ENCODE measurements at places on chromosomes 12 and 14. TPM values are rescaled to one million over a fixed set of nuclear protein-coding genes. Genes with fewer than 3 reads are reported as not detected.
A peak's percentile ranks its signal among the peaks of the same experiment; 100 is the strongest.

Gene SNX6
- 108 TPM for total RNA-seq

GRCh38 chr14:72788972-72789728 lies 104.8 kb downstream of the DPF3 start:
- H3K27ac ChIP-seq = peak overlapping the region; percentile 92
- peaks cover 52% of the 10 kb centered on the region for H3K4me1 ChIP-seq
- H3K27me3 ChIP-seq = no peaks in the 10 kb centered on the region
- no peaks in the 10 kb centered on the region for H3K36me3 ChIP-seq
- H3K4me3 ChIP-seq = no peak overlapping the region
- peak; percentile 50 for DNase-seq

- no peaks in the 10 kb centered on the region for H3K27me3 ChIP-seq
- DNase-seq = no peak
- H3K27ac ChIP-seq = no peak overlapping the region
- no peaks in the 10 kb centered on the region for H3K4me1 ChIP-seq
- no peaks in the 10 kb centered on the region for H3K36me3 ChIP-seq
Observed at GRCh38 chr14:84456946-84457345, 1073.0 kb upstream of the FLRT2 start.

- H3K36me3 ChIP-seq = no peaks in the 10 kb centered on the region
- no peak for DNase-seq
- no peaks in the 10 kb centered on the region for H3K27me3 ChIP-seq
- H3K4me1 ChIP-seq = no peaks in the 10 kb centered on the region
- H3K4me3 ChIP-seq = no peak overlapping the region
- H3K27ac ChIP-seq = no peak overlapping the region
Observed at GRCh38 chr14:96762650-96763049, 34.5 kb upstream of the VRK1 start.

GRCh38 chr12:122062832-122063693 lies 15.5 kb upstream of the MLXIP start:
- peaks cover 27% of the 10 kb centered on the region for H3K4me1 ChIP-seq
- no peak overlapping the region for H3K4me3 ChIP-seq
- H3K27me3 ChIP-seq = no peaks in the 10 kb centered on the region
- DNase-seq = no peak
- H3K27ac ChIP-seq = peak overlapping the region; percentile 55

- H3K4me3 ChIP-seq = no peak overlapping the region
- no peaks in the 10 kb centered on the region for H3K36me3 ChIP-seq
- H3K27me3 ChIP-seq = no peaks in the 10 kb centered on the region
- no peak for DNase-seq
- H3K4me1 ChIP-seq = no peaks in the 10 kb centered on the region
Observed at GRCh38 chr12:92604786-92605185, 98.0 kb upstream of the PLEKHG7 start.

Gene CIDEB
- 1.5 TPM for total RNA-seq

DNA sequence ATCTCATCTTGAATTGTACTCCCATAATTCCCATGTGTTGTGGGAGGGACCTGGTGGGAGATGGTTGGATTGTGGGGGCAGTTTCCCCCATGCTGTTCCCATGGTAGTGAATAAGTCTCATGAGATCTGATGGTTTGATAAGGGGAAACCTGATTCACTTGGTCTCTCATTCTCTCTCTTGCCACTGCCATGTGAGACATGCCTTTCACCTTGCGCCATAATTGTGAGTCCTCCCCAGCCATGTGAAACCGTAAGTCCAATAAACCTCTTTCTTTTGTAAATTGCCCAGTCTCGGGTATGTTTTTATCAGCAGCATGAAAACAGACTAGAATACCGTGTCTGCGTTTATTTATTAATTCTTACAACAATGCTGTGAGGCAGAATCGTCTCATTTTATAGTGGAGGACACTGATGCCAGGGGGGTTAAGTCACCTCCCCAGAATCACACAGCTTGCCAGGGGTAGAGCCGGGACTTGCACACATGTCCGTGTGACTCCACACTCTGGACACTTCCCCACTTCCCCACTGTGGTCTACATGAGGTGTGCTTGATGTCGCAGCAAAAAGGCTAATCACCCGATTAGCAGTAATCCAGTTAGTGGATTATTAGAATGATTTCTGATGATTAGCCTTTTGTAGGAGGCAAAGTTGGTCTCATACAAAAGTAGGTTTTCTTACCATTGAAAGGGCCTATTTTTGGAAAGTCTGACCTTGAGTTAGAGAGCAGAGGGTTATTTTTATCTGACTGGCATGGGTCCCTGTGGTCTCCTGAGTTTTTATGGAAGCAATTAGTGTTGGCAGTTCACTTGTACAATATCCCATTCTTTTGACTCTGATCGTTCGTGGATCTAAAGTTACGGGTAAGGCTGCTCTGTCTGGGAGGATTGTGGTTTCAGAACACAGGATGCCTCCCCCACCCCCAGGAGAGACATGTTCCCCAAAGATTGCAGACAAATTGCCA lies 47.4 kb upstream of the BCL7A start:
- no peak for DNase-seq
- H3K4me3 ChIP-seq = no peak overlapping the region
- H3K27me3 ChIP-seq = no peaks in the 10 kb centered on the region
- peaks cover 5% of the 10 kb centered on the region for H3K4me1 ChIP-seq
- H3K36me3 ChIP-seq = no peaks in the 10 kb centered on the region
- no peak overlapping the region for H3K27ac ChIP-seq

DNA sequence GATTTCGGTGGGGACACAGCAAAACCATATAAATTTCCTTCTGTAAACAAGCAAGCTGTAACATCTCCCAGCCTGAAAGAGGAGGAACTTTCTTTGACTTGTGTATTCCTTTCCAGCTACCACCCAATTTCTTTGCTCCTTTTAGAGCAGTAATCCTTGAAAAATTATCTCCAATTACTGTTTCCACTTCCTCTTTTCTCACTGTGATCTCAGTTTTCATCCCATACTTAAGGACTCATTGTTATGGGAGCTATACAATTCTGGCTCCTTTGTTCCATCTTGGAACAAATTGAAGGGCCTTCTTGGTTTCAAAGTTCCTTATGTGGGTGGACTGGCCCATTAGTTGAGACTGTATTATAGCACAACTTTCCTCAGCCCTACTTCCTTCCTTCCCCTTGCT lies 152.6 kb downstream of the AKAP6 start:
- H3K4me3 ChIP-seq = no peak overlapping the region
- H3K27me3 ChIP-seq = no peaks in the 10 kb centered on the region
- H3K27ac ChIP-seq = no peak overlapping the region
- H3K36me3 ChIP-seq = no peaks in the 10 kb centered on the region

Gene RNF31
- total RNA-seq = 67.5 TPM

DNA sequence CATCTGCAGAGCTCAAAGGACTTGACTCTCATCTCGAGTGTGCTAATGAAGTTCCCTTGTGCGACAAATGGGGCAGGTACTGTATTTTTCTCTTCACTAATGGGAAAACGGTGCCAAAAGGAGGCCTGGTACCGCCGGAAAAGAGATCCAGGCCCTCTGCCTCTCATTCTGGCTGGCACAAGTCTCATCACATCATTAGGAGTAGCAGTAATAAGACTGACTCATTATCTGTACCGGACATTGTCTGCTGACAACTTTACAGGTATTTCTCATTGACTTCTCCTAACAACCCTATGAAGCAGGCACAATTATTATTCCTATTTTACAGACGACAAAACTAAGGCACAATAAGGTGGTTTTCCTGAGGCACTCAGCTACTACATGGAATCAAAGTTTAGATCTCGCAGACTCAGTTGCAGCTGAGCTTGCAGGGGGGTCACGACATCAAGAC lies 668 bp downstream of the APPL2 start:
- DNase-seq = no peak
- peaks cover 38% of the 10 kb centered on the region for H3K4me1 ChIP-seq

DNA sequence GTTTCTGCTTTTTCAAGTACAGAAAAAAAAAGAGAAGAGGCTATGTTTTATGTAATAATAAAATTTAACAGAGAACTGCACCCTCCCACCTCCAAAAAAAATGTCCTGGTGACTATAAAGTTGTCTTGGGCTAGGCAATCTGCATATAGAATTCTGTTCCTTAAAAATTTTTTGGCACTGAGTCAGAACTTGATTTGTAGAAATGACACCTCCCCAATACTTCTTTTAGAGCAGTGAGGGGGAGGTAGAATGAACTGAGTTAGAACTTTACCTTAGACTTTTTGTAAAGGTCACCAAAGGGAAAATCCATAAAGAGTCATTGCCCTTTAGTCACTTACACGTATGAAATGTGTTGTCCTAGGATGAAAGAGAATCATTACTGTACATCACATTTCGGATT lies 80.0 kb downstream of the BTG1 start:
- no peaks in the 10 kb centered on the region for H3K27me3 ChIP-seq
- H3K36me3 ChIP-seq = no peaks in the 10 kb centered on the region
- no peak overlapping the region for H3K4me3 ChIP-seq
- H3K27ac ChIP-seq = no peak overlapping the region
- no peaks in the 10 kb centered on the region for H3K4me1 ChIP-seq
- no peak for DNase-seq

GRCh38 chr12:45613296-45613695 lies 116.2 kb upstream of the ARID2 start:
- no peaks in the 10 kb centered on the region for H3K27me3 ChIP-seq
- peaks cover 8% of the 10 kb centered on the region for H3K4me1 ChIP-seq
- H3K4me3 ChIP-seq = no peak overlapping the region
- no peak overlapping the region for H3K27ac ChIP-seq

Measured in gastrocnemius medialis (tissue), 4 donors.